ENCODE measurements at places on chromosomes 4 and X. TPM values are rescaled to one million over a fixed set of nuclear protein-coding genes. Genes with fewer than 3 reads are reported as not detected.

DCAF8L2 gene
- total RNA-seq: not detected

MAGEA12 gene
- total RNA-seq: not detected

TLR6 gene
- total RNA-seq: 0.50 TPM

JADE3 gene
- 10.7 TPM for total RNA-seq

NAA10 gene
- 51.6 TPM for total RNA-seq

RHOXF1 gene
- total RNA-seq: not detected

SMIM31 gene
- not detected for total RNA-seq

TCEAL4 gene
- total RNA-seq: 49.5 TPM

PPARGC1A gene
- total RNA-seq: under 0.01 TPM

MAP7D2 gene
- total RNA-seq: 0.64 TPM

DCAF4L1 gene
- 0.36 TPM for total RNA-seq

UTP14A gene
- total RNA-seq: 18.5 TPM

TLR2 gene
- total RNA-seq: 2.1 TPM

RAB33A gene
- total RNA-seq: not detected

PPP1R2C gene
- total RNA-seq: not detected

TLR1 gene
- total RNA-seq: 0.78 TPM

SPATA18 gene
- 18.7 TPM for total RNA-seq

GAGE1 gene
- not detected for total RNA-seq

TBC1D8B gene
- total RNA-seq: 5.9 TPM

PPEF1 gene
- total RNA-seq: not detected
